T1000 (cell line): ENCODE measurements at places on chromosomes 11 and 22.

DNA sequence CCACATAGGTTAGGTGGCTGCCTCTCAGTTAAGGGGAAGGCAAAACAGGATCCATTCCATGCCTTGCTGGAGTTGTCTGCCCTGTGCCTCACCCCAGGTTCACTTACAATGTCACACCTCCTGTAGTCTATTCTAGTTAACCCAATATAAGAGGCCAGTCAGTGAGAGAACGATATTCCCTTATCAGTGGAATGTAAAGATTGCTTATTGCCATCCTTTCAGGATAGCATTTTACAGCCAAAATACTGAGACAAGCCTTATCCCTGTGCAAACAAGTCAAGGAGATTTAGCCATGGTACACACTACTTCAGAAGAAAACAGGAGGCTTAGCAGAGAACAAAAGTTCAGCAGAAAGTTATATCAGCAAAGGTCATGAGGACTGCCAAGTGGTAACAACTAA, 5.5 kb downstream of the CYP2R1 start:
- DNase-seq, result no peak

GRCh38 chr22:36454916-36455570, 26.4 kb downstream of the TXN2 start:
- DNase-seq, result peak; percentile 59

GRCh38 chr11:119978696-119979095, 159.2 kb downstream of the TRIM29 start:
- DNase-seq, result no peak

- no peak for DNase-seq
These were observed 235.0 kb downstream of the TTC28 start for GRCh38 chr22:28444659-28445058.

GRCh38 chr11:47305734-47306483, 36.0 kb downstream of the MADD start:
- no peak for DNase-seq

GRCh38 chr11:98630736-98631135, 390.0 kb upstream of the CNTN5 start:
- no peak for DNase-seq

GRCh38 chr11:108708173-108708572, 43.3 kb downstream of the DDX10 start:
- no peak for DNase-seq

- no peak for DNase-seq
These were observed 15.4 kb downstream of the XRCC6 start for GRCh38 chr22:41636467-41636866.

- DNase-seq, result no peak
These were observed 123.9 kb downstream of the MPPED1 start for GRCh38 chr22:43535741-43536140.

- no peak for DNase-seq
These were observed 60.8 kb upstream of the PDE3B start for GRCh38 chr11:14582793-14583192.

DNA sequence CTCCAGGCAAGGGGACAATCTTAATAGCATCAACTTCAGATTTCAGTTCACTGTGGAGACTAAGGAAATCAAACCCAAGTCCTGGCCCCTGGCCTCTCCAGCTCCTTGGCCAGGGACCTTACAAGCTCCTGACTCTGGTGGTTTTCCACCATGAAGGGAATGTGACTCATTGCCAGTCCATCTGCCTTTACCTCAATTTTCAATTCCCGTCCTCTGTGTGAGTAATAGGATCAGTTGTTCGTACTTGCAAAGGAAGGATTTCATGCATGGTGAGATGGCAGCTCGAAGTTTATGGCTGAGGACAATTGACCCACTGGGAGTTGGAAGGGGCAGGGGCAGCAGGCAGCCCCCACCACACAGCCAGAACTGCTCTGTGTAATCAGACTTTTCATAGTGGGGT, 42.5 kb downstream of the INSC start:
- no peak for DNase-seq

DNA sequence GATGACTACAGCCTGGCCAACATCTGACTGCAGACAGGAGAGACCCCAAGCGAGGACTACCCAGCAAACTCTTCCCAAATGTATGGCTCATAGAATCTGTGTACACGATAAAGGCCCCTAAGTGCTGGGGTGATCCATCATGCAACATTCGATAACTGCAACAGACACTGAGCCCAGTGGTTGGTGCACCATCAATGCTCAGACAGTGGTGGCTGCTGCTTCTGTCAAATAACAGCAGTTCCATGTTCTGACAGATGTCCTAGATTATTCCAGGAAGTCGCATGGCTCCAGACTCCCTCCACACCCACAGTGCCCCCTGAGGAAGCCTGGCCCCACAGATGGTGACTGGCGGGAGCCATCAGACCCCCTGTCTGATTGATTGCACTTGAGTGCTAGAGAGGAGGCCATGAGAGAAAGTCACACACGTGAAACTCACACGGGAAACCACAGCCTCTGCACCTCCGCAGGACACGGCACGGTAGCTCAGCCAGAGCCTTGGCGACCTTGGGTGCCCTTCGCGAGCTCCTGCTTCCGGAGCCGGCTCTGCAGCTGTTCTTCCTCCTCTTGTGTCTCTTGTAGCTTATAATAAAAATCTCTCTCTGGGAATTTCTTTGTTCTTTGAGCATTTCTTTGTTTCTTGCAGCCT, 1155.9 kb downstream of the TBC1D22A start:
- DNase-seq, result no peak

- DNase-seq, result no peak
These were observed 111.7 kb downstream of the CD44 start for GRCh38 chr11:35250621-35251020.

- no peak for DNase-seq
These were observed 513.4 kb upstream of the B3GAT1 start for GRCh38 chr11:134925432-134925831.

- no peak for DNase-seq
These were observed 421.6 kb downstream of the METTL15 start for GRCh38 chr11:28529540-28530410.

- no peak for DNase-seq
These were observed 407.8 kb downstream of the ETS1 start for GRCh38 chr11:128179512-128179911.

DNA sequence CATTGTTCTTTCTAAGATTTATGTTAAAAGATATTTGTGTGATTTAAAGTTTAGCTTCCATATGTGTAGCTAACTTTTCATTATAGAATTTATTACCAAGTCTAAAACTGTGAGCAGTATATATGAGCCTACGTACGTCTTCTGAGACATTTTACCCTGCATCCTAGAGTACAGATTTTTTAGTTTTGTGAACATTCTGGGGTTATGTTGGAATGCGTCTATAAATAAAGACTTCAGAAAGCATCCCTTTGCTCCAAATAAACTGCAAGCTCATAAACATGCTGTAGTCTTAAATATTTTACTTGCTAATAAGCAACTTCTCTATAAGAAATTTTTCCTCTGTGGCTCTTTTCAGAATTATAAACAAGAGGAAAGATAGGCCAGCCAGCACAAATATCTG, 236.5 kb downstream of the DDX10 start:
- DNase-seq, result no peak

- no peak for DNase-seq
These were observed 4.6 kb upstream of the TMEM126A start for GRCh38 chr11:85643191-85643614.

DNA sequence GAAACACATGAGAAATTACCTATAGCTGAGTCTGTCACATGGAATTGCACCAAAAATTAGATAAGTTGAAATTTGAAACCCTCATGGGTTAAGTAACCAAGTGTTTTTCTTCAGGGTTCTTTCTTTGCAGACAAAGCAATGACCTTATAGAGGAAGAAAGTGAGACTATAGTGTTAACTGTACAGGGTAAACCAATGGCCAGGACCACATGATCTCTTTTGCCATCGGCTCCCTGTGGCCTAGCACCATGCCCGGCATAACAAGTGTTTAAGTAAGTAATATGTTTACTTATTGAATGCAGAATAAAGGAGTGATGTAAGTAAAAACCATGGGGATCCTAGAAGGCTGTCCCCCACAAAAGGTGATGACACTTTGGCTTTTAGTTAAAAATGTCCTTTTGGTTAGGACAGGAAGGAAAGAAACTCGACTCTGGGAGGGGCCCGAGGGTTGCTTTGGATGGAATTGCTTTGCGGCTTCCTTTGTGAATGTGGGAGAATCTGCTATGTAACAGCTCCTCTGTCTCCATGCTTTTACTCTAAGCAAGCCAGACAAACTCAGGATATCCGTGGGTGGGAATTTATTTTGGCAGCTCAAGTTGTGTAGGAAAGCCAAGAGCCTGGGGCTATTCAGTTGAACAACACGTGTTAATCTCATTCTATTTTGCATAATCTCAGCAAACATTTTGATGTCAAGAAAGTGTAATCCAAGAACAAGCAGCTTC, 454.7 kb downstream of the INSC start:
- no peak for DNase-seq

DNA sequence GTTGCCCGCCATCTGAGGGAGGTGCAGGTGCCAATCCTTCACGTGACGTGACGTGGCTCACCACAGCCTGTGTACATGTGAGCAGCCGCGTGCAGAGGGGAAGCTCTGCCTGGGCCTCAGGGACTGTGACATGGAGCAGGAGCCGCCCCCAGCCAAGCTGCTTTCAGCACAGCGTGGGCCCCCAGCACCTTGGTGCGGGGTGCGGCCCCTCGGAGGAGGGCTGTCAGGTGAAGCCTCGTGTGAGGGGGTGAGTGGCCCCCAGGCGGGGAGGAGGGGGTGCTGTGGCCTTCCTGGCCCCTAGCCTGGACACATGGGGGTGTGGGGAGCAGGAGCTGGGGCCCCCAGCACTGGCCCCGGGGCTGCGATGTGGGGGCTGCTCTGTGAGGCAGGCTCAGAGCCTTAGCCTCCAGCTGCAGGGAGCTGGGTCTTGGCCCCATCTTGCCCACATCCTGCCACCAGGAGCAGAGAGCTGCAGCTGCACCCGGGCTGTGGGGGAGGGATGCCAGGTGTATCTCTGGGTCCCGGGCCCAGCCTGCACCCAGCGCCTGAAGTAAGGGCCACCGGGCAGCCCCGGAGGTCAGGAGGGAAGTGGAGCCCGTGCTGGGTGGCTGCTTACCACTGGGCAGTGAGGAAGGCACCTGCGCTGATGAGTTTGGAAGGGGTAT, at the start of gene ADORA2A:
TSS of gene ADORA2A (plus strand) at position 100 of the 665 bp plus-strand sequence. CDS start 5,806 bp downstream, outside the sequence.
- no peak for DNase-seq

DNA sequence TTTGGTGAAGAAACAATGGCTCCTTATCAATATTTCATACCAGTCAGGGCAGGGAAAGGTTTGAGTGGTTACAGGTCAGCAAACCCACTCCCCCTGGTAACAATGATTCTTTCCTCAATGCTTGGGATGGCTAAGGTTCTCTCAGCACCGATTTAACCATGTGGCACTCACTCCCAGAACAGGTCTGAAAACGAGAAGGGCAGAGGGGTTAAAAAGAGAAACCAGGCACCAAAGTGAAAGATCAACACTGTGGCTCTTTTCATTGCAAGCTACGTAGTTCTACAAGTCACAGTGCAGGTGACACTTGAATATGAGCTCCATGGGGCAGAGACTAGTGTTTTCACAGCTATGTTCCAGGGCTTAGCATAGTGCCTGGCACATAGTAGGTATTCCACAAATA, 132.4 kb downstream of the PLEKHA7 start:
- no peak for DNase-seq

GRCh38 chr22:49133541-49133940, 694.1 kb downstream of the BRD1 start:
- DNase-seq, result no peak

DNA sequence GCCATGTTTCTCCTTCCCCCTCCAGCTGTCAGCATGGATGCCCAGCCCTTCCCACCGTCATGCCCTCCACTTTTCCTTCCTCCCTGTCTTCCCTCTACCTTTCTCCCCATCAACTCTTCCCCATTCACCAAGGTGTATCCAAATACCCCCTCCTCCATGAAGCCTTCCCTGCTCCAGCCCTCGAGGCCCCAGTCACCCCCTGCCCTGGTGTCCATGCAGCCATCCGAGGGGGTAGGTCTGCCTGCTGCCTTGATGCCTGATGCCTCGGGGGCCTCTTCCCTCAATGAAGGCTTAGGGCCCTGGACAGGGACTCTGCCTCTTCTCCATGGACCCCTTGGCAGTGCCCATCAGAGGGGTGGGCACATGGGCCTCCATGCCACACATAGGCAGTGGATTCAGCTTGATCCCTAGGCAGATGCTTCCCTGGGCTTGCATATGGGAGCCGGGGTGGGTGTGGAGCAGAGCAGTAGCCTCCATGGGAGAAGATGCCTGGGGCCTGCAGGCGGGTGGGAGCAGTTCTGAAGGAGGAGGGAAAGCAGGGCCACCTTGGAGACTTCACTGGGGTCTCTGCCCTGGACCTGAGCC, 795.8 kb downstream of the BRD1 start:
- no peak for DNase-seq

GRCh38 chr11:67289651-67290479, 762 bp downstream of the ANKRD13D start:
- no peak for DNase-seq

DNA sequence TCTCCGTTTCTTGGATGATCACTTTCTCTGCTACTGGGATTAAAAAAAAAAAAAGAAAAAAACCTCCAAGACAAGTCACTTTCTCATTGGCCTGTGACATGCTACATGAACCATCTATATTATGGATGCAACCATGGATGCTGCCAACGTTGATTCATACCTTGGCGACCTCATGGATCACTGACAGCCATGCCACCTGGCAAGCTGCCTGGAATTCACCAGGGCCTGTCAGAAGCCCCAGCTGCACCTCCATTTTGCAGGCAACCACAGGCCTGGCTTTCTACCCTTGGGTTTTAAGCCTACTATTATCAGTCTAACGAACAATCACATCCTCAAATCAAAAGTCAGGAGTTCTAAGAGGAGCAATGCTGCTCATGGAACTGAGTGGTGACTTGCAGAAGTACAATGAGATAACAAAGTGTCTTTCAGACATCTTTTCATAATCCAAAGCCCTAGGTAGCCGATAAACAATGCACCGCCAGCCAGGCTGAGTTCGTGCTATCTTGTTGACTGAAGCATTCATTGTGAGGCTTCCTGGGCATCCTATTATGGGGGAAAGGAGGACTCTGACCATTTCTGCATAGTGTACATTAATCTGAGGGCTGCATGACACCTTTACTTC, 48.0 kb upstream of the CADM1 start:
- DNase-seq, result no peak

DNA sequence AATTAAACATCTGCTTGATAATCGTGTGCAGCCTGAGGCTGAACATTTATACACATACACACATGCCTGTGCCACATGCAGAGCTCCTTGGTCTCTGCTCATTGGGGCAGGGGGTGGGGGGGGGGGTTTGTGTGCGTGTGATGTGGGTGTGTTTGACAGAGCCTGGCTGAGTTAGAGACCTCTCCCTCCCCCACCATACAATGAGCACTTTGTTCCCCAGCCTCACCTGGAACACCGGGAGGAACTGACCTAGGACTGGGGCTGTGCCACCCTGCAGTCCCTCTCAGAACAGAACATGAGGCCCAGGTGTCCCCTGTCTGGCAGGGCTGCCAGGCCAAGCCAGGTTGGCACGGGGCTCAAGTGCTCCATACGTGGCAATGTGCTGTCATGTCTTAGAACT, 96.6 kb downstream of the TP53I11 start:
- no peak for DNase-seq

DNA sequence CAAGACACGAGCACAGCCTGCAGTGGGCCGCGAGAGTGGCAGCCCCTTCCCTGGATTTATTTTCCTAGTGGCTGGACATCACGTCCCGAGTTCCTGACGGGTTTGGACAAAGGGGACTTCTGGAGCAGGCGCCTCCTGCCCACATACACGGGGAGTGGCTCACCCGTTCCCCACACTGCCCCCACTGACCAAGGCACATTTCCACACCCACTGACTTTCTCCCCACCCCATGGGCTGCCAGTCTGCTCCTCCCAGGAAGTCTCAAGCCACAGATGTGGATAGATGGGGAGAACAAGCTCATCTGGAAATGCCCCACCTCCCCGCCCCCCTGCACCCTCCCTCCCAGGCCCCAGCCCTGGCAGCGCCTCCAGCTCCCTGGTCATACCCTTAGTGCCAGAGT, 34.0 kb upstream of the FADD start:
- no peak for DNase-seq

- no peak for DNase-seq
These were observed 977.9 kb upstream of the CCDC90B start for GRCh38 chr11:84264066-84264465.
